ENCODE measurements at places on chromosomes 7 and 10.

DNA sequence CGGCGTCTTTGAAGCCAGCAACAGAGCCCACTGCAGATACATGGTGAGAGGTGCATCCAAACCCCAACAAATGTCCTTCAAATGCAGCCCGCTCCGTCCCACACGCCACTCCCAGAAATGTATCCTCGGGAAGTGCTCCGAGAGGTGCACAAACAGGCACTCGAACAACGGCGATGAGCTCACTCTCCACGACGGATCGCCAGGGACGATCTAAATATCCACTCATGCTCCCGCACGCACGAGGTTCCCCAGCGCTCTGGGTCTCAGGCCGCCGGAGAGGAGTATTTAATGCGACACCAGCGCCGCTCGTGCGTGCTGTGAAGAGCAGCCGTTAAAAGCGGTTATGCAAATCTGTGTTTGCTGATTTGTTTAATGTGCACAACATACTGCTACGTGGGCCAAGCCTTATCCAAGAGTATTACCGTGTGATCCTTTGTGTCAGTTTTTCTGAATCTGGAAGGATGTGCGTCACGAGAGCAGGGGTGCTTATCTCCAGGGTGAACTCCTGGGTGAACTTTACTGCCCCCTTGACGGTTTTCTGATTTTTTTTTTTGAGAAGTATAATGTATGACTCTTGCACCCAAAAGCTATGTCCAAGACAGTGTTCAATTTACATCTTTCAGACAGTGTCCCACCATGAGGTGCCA is 48.5 kb upstream of the PPP2R2D start:
- DNase-seq = no peak

DNA sequence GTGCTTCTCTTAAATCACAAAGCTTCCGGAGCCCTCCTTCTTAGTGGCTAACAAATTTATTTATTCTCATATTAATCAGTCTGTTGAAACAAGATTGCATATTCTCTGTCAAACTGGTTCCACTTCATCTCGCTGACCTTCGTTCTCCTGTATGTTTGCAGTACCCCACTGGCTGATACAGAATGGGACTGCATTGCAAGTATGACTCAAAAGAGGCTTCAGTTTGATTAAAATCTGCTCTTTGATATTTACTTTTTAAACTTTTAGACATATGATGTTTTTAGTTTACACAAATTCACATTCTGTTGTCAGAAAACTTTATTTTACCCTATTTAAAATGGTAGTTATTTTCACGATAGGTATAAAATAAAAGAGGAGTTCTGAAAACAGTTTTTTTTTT is 14.3 kb upstream of the ARHGAP12 start:
- DNase-seq = no peak

GRCh38 chr10:3853547-3854303 is 68.7 kb upstream of the KLF6 start:
- no peak for DNase-seq

GRCh38 chr7:107355616-107356015 is 114.2 kb upstream of the GPR22 start:
- no peak for DNase-seq

DNA sequence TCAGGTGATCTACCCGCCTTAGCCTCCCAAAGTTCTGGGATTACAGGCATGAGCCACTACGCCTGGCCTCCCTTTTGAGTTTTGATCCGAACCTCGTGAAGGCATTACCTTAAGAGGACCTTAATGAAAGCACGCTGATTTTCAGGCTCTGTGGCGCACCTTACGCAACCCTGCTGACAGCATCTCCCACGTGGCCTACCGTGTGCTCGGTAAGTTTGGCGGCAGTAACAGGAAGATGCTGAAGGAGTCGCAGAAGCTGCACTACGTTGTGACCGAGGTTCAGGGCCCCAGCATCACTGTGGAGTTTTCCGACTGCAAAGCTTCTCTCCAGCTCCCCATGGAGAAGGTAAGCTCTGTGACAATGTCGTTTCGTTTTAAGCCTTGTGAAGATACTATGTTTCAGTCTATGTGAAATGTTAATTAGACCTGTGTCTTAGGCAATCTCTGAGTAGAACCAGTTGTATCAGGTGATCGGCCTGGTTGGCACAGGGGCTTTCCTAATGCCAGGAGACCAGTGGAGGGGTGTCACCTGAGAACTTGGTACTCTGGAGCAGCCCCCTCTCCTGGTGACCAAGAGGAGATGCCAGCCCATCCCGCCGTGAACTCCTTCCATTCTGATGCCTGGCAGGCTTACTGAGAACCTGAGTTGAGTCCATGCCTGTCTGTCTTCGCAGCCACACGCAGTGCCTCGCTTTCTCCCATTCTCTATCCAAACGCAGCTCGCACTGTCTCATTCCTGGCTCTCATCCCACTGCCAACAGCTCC is 43.5 kb downstream of the TRRAP start:
- DNase-seq = no peak

- no peak for DNase-seq
Observed at GRCh38 chr7:84040355-84040754, 154.2 kb downstream of the SEMA3A start.

GRCh38 chr10:69498711-69499471 is 47.6 kb downstream of the TSPAN15 start:
- no peak for DNase-seq

- no peak for DNase-seq
Observed at GRCh38 chr7:47763063-47763974, 181.4 kb upstream of the TNS3 start.

- DNase-seq = no peak
Observed at GRCh38 chr7:158963771-158964241, 107.4 kb downstream of the DYNC2I1 start.

GRCh38 chr10:63246356-63246755 is 113.2 kb downstream of the NRBF2 start:
- no peak for DNase-seq

DNA sequence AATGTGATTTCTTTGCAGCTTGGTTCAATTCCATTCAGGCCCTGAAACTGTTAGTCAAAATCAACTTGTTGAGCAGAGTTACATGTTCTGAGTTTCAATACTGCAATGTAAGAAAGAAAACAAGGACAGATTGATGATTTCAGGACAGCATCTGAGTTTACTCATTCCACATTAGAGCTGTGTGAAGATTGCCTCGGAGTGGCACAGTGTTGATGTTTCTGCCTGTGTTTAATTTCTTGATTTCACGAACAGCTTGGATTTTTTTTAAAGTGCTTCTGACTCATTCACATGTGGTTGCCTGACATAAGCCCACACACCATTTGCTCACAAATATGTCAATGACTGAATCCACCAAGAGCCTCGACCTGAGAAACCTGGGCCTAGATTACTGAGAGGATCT is 101.2 kb upstream of the PARD3 start:
- no peak for DNase-seq

- no peak for DNase-seq
Observed at GRCh38 chr10:17703706-17704105, 48.3 kb upstream of the TMEM236 start.

DNA sequence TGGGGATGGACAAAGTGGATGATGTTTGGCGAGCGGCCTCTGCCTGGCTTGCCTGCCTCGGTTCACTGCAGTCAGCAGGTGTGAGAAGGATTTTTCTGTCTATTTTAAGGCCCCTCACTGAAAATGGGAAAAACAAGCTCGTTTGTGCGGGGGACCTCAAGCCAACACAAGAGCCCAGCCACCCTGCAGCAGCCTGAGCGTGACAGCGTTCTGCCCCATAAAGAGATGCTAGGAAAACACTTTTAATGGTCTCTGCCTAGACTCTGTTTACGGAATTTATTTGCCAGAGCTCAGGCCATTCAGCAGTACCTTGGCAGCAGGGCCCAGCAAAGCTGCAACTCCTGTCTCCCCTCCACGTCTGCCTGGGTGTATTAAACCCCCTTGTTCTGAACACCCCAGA is 131.7 kb downstream of the GRK5 start:
- no peak for DNase-seq

DNA sequence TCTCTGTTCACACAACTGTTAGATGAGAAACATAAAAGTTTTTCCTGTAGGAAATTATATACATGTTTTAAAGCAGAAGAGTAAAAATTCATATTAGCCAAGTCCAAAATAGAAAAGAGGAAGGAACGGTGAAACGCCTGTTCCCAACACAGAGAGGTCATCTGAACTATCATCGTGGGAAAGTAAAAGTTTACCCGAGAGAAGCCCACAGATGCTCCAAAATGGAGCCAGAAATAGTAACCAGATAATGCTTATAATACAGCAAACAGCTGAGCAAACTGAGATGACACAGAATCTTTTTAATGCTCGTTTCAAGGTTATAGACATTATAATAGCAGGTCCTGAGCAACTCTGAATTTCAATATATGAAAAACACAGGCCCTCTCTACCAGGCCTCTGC is 24.5 kb downstream of the FRMD4A start:
- no peak for DNase-seq

GRCh38 chr7:86534641-86535040 is 109.1 kb upstream of the GRM3 start:
- no peak for DNase-seq

DNA sequence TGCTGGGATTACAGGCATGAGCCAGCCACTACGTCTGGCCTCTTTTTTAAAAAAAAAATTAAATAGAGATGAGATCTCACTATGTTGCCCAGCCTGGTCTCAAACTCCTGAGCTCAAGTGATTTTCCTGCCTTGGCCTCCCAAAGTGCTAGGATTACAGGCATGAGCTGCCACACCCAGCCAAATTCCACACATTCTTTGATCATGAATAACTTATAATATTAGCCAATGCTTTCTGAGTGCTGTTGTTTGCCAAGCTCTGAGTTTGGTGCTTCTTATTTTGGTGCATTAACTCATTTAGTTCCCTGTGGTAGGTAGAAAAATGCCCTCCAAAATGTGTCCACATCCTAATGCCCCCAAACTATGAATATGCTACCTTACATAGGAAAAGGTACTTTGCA is 47.2 kb upstream of the MKI67 start:
- DNase-seq = no peak

GRCh38 chr10:124743191-124744101 is 732 bp downstream of the FAM53B start:
- no peak for DNase-seq

DNA sequence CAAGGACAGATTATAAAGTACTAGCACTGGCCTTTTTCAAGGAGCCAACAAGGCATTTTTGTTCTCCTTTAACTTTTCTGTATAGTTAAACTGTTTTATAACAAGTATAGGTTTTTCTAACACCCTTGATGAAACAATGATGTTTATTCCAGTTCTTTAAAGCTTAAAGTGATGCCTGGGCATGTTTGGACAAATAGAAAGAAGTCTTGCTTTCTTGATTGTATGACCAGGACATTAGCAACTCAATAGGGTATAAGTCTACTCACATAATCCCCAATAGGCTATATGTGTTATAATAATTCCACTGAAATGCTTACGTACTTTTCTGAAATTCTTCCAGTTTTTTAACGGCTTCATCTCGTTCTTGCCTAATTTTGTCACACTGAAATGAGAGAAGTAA is 36.7 kb downstream of the SHTN1 start:
- DNase-seq = no peak

DNA sequence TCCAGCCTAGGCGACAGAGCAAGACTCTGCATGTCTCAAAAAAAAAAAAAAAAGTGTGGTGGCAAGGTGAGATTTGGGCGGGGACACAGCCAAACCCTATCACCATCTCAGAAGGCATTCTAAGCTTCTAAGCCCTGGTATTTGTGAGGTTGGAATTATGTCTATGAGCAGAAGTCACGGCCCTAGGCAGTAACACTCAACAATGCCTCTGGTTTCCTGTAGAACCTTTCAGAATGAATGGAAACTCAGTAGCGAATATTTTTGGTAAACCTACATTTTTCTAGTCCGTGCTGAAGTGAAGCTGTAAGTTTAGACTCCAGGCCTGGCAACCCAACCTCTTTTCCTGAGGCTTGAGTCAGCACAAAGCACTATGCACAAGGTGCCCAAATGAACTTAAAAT is 88.3 kb downstream of the FAM107B start:
- no peak for DNase-seq

GRCh38 chr7:116763647-116764046 is 91.7 kb downstream of the MET start:
- DNase-seq = no peak

DNA sequence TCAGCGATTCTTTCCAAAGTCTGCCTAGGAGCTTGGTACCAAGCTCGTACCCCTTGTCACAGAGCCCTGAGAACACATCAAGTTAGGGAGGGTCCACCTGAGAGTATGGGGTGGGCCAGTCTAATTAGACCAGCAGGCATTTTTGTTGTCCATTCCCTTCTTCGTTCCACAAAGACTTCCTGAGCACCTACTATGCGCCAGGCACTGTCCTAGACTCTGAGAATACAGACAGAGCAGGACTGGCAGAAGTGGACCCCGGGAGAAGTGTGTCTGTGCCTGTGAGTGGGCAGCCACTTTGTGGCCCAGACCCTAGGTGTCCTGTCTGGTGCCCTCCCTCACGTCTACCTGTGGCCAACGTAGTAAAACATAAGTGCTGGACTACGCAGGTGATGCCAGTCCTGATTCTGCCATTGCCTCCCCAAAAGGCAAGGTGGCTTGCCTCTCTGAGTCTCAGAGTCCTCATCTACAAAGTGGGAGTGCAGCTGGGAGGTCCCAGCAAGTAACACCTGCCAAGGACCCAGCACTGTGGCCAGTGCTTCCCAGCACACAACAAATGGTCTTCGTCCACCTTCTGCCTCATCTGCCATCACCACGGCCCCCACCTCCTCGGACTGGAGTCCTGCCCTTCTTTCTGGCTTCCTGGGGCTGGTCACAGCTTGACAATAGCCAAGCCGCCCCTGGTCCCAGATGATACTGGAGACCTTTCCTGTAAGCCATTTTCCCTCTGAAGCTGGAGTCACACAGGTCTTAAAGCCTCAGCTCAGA is 54.3 kb upstream of the DUSP5 start:
- no peak for DNase-seq

GRCh38 chr7:157709531-157710251 is 372.9 kb downstream of the DNAJB6 start:
- no peak for DNase-seq

DNA sequence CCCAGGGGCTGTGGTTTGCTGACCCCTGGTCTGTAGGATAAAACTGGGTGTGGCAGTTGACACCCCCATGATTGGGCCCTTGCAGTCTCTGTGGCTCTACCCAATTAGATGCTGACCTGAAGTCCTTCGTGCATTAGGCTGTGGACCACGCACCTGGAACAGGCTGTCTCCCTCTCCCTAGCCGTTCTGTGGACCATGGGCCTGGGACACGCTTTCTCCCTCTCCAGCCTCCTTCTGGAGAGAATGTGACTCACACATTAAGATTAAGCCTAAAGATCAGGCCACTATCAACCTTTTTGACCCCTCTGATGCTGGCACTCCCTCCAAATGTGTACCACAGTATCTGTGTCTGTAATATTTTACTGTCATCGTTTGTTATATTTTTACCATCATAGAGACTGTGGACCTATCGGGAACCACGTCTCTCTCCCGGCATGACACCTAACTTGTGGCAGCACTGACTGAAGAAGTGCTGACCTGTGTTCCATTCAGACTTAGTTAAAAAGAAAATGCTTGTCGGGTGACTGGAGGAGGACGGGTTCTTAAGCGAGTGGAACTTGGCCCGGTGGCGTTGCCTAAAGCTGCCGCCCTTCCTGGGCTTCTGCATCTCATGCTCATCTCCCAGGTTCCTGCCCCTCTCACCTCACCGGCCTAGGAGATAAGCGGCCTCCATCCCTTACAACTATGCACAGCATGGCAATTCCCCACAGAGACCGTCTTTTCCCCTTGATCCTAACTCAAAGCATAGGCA is 92.8 kb downstream of the WDR37 start:
- no peak for DNase-seq

All from central memory CD8-positive, alpha-beta T cell (primary cell).